Midbrain (tissue), 1 donor: ENCODE measurements at places on chromosomes 6 and 20.
A peak's percentile ranks its signal among the peaks of the same experiment; 100 is the strongest.

DNA sequence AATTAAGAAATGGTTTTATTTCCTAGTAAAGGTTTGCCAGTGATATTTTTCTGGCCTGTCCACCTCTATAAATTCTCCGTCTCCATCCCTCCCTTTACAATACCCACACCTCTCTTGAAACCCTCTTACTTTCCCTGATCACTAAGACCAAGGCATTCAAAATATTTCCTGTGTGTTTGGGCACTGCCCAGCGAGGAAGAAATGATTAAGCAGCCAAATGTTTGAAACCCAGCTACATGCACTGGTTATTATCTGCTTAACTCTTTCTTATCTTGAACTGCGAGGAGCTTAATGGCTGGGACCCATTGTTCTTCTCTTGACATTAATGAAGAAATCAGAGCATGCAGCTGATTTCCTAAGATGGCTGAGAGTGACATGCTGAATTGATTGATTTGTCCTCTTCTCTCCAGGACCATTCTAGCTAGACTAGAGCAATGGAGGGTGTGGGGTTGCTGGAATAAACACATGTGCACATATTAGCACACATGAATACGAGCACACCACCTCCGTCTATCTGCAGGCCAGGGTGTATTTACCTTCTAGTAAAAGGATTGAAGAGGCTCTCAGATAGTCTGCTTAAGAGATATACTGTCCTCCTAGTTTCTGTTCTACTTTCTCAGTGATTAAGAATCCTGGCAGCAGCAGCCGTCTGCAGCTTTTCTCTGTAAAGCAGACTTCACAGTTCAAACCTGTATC lies 46.1 kb upstream of the PRDM1 start:
- DNase-seq = no peak

DNA sequence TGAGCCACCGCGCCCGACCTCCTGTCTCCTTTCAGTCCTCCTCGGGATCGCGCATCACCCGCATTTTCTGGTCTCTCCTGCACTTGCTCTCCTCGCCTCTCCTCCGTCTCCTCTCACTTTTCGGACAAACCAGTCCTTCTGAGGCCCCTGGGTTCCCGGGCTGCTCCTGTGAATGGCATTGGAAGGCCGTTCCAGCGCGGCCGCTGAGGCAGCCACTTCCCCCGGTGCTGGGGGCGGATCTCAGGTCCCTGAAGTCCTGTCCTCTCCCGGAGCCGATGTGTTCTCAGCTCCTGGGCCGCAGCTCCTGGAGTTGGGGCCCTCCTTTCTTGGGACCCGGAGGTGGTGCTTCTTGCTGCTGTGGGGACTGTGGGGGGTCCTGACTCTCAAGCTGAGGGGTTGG lies 803 bp downstream of the MICB start:
- no peak for DNase-seq

GRCh38 chr6:73418081-73418741 lies 23.6 kb downstream of the DDX43 start:
- no peak for DNase-seq

DNA sequence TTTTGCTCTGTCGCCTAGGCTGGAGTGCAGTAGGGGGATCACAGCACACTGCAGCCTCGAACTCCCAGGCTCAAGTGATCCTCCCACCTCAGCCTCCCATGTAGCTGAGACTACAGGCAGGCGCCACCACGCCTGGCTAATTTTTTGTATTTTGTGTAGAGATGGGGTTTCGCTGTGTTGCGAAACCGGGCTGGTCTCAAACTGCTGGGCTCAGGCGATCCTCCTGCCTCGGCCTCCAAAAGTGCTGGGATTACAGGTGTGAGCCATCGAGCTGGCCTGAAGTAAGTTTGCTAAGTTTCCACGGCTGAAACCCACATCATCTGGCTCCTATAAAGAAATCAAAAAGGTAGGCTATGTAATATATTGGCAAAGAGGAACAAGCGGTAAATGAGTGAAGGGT lies 1.4 kb upstream of the MYLIP start:
- no peak for DNase-seq

GRCh38 chr6:30325150-30325872 lies 1.4 kb upstream of the TRIM39 start:
- DNase-seq = no peak

DNA sequence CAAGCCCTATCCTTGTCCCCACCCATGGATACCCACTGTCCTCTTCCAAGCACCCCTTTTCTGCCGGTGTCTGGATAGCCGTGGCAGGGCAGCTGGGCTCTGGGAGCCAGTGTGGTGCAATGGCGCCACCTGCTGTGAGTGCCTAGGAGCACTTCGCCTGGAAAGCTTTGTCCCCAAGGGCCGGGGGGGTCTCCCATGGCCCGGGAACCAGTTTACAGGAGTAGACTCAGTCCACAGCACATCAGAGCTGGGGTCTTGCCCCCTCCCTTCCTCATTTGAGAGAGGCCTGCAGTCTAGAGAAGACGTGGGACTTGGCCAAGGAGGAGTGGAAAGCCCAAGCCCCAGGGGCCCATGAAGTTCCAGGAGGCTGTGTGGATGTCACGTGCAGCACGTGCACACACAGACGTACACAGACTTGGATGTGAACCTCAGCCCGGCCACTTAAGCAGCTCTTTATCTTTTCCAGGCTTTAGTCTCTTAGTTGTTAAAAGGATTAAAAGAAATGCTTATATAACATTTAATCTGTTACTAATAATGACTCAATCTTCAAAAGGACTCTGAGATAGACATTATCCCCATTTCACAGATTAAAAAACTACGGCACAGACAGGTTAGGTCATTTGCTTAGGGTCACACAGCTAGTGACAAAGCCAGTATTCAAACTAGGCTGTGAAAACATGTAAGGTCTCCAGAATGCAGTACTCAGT lies 40.9 kb upstream of the CDH22 start:
- DNase-seq = peak; percentile 60

DNA sequence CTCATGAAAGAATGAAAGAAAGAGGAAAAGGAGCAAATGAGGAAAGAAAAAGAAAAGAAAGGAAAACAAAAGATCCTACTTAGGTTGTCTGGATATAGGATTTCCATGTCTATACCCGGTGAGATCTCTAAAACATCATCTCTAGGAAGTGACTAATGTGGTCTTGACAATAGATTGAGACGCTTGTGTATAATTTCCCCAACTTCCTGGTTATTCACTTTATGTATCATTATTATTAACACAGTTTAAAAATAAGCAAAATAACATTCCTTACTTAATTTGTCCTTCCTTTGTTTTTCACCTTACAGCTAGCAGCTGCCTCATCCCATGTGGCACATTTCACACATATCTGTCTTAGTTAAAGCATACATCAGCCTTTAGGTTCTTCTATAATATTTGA lies 27.0 kb downstream of the LAMA4 start:
- no peak for DNase-seq

- no peak for DNase-seq
Observed at GRCh38 chr6:135810486-135810885, 41.0 kb upstream of the PDE7B start.

GRCh38 chr6:156953127-156953478 lies 175.9 kb downstream of the ARID1B start:
- no peak for DNase-seq

GRCh38 chr20:36998652-36999051 lies 47.1 kb upstream of the SAMHD1 start:
- DNase-seq = no peak

- DNase-seq = no peak
Observed at GRCh38 chr20:58622671-58623578, 28.2 kb upstream of the STX16 start.

DNA sequence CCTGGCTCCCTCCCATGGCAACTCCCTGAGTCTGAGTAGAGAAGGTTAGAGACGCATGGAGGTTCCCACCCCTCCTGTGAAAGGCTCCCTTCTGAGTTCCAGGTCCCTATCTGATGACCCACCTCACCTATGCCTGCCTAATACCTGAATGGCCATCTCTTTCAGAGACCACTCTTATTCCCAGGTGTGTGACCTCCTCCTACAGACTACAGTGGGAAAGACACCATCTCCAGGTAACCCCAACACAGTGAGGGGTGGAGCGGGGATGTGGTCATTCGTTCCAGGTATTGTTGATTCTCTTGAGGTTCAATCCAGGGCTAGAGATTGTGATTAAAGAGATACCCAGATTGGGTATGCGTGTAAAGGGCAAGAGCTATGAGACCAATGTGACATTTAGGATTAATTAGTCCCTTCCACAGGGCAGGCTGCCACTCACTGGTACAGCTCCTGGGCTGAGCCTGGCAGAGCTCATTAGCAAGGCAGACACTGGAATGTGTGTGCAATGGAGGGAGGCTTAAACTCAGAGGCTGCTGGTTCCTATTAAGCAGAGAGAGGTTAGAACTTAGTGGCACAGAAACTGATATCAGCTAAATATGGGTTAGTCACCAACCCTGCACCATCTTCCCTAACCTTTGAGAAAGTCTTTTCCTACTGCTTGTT lies 46.5 kb upstream of the IER3 start:
- no peak for DNase-seq

DNA sequence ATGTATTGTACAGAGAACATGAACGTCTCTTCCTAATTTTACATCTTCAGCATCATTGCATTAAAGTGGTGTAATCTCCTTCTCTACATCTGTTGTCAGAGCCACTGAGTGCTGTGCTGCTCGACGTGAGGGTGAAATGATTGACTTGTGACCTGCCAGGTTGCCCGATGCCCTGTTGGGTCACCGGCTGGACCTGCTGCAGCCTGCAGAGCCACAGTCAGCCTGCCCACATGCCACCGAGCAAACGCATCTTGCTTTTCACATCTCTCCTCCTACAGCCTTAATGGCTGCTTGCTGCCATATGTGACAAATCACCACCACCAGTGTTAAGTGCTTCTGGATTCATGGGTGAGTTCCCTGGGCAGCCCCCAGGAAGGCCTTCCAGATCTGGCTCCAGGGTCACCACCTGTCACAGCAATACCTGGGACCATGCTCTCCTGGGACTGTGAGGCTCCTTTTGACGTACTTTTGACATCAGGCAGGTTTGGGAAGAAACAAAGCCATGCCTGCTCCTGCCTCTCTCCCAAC lies 80.3 kb downstream of the ASXL1 start:
- no peak for DNase-seq

DNA sequence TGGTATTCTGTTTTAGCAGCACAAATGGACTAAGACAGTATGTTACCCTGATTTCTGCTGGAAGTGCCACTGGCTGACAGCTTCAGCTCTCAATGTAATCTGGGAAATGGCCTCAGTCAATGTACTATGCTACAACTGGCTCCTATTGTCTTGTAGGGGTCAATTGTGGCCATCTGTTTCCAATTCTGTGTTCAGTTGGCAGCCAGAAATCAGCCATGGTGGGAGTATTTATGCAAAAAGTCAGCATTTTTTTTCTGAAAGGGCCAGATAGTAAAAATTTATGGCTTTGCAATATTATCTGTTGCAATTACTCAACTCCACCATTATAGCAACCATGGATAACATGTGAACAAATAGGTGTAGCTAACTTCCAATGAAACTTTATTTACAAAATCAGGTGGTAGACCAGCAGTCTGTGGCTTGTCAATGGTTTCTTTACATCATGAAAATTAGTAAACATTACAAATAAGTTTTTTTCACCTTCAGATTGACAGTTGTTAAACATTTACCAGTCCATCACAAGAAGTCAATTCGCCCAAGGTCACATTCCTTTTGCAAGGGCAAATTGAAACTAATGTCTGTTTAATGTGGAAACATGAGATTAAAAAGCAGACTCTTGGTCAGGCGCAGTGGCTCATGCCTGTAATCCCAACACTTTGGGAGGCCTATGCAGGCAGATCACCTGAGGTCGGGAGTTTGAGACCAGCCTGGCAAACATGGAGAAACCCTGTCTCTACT lies 58.3 kb upstream of the TSHZ2 start:
- DNase-seq = no peak

DNA sequence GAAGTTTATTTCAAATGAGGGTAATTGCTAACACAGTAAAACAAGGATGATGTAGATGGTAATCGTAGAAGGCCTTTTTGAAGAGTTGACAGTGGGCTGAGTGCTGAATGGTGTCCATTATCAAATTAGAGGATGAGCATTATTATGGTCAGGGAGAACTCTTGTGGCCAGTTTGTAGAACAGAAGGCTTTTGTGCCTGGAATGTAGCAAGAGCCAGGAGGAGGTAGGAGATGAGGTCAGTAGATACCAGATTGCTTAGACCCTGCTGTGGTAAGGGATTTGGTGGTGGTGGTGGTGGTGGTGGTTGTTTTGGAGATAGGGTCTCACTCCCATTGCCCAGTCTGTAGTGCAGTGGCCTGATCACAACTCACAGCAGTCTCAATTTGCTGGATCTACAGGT lies 6.2 kb downstream of the CSE1L start:
- DNase-seq = no peak

- DNase-seq = no peak
Observed at GRCh38 chr6:130420911-130421310, 55.1 kb downstream of the TMEM200A start.

GRCh38 chr20:59518881-59519706 lies 85.2 kb upstream of the PHACTR3 start:
- peak; percentile 42 for DNase-seq

GRCh38 chr6:37943436-37944058 lies 124.0 kb downstream of the ZFAND3 start:
- no peak for DNase-seq

GRCh38 chr6:127206531-127207095 lies 60.1 kb upstream of the RNF146 start:
- no peak for DNase-seq

DNA sequence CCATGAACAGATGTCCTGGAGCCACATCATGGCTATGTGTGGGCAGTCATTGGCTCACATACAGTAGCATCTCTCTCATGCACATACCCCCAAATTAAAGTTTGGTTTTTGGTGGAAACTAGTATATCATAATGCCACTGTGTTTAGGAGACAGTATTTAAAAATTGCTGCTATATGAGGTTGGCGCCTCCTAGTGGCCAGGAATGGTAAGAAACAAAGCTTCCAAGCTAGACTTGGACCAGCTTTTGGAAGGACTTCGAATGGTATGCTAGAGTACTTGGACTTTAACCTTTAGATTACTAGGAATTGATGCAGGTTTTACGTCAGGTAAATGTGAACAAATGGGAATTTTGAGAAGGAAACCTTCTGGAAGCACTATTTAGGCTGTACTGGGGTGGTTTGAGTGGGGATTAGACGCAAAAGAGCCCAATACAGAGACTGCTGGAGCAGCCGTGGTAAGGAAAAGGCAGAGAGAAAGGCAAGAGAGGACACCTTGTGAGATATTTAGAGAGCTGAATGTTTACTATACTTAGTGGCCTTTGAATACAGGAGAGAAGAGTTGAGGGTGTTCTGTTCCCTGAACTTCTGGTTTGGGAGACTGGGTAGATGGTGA lies 23.8 kb downstream of the PRSS35 start:
- peak; percentile 11 for DNase-seq

DNA sequence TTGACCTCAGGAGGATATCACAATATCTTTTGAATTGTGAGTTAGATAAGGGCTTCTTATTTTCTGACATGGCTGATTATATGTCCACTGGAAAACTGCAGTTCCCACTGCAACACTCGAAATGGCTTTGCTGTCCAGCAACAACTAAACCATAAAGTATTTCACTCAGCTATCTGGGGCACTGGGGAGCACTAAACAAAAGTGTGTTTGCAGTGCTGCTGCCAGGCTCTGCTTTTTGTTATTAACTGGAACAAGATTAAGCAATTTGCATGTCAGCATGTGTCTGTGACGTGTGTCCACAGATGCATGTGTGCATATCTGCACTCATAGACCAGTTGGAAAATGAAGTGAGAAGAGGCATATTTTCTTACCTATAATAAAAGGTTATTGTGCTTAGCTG lies 107.8 kb upstream of the CCN2 start:
- no peak for DNase-seq

- peak; percentile 41 for DNase-seq
Observed at GRCh38 chr20:23245553-23246181, 104.9 kb upstream of the NXT1 start.
